ENCODE measurements at places on chromosomes 12 and 14. TPM values are rescaled to one million over a fixed set of nuclear protein-coding genes. Genes with fewer than 3 reads are reported as not detected.
A peak's percentile ranks its signal among the peaks of the same experiment; 100 is the strongest.

- no peak overlapping the region for H3K4me3 ChIP-seq
- H3K4me1 ChIP-seq: no peaks in the 10 kb centered on the region
- no peaks in the 10 kb centered on the region for H3K27me3 ChIP-seq
- peaks cover 71% of the 10 kb centered on the region for H3K36me3 ChIP-seq
- no peak for DNase-seq
Observed at GRCh38 chr14:88604212-88604611, 41.4 kb downstream of the ZC3H14 start.

DNA sequence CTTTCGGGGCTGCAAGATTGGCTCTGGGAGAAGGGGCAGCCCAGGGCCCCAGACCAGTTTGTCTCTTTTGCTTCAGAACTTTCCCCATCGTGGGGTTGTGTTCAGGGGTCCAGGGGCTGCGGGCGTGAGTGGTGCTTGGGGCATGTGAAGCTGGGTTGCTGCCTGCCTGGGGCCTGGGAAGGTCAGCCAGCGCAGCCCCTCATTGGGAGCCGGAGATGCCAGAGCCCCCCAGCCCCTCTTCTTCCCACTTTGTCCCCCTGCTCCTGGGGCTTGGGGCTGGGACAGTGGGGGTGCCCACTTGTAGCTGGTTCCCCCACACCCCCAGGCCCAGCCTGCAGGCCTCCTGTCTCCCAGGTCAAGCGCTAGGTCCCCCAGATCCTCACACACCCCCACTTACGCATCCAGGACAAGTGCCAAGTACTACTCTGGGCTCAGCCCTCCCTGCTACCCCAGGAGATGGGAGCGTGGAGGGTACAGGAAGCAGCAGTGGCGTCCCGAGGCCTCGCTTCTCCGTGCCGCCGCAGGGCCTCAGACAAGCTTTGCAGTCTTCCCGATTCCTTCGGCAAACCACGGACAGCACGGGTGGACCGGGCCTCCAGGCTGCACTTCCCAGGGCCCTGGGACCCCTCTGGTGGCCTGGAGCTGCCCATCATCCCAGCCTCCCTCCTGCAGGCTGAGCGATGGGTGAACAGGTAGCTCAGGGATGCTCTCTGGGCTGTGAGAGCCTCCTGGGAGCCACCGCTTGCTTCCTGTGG lies 41.5 kb downstream of the PACS2 start:
- no peaks in the 10 kb centered on the region for H3K4me1 ChIP-seq
- no peak for DNase-seq
- peaks cover 57% of the 10 kb centered on the region for H3K36me3 ChIP-seq
- H3K27me3 ChIP-seq: no peaks in the 10 kb centered on the region
- no peak overlapping the region for H3K27ac ChIP-seq

RNF212B gene
- not detected for total RNA-seq

DNA sequence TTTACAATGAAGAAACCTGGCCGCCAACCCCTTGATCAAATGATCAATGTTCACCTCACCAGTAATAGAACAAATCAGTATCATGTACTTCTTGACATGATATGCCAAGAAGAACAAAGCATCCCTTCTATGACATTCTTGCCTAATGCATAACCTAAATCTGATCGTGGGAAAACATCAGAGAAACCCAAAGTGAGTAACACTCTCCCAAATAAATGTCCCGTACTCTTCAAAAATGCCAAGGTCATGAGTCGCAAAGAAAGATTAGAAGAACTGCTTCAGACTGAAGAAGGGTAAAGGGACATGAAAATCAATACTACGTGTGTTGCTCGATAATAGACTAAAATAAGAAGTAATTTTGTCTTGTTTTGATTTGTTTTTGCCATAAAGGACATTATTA lies 11.4 kb upstream of the SLC25A3 start:
- H3K27ac ChIP-seq: no peak overlapping the region
- no peaks in the 10 kb centered on the region for H3K36me3 ChIP-seq
- no peak for DNase-seq
- no peaks in the 10 kb centered on the region for H3K4me1 ChIP-seq

- no peaks in the 10 kb centered on the region for H3K36me3 ChIP-seq
- H3K27me3 ChIP-seq: no peaks in the 10 kb centered on the region
- H3K27ac ChIP-seq: no peak overlapping the region
- H3K4me3 ChIP-seq: no peak overlapping the region
Observed at GRCh38 chr12:91937009-91937408, 208.6 kb downstream of the BTG1 start.

DNA sequence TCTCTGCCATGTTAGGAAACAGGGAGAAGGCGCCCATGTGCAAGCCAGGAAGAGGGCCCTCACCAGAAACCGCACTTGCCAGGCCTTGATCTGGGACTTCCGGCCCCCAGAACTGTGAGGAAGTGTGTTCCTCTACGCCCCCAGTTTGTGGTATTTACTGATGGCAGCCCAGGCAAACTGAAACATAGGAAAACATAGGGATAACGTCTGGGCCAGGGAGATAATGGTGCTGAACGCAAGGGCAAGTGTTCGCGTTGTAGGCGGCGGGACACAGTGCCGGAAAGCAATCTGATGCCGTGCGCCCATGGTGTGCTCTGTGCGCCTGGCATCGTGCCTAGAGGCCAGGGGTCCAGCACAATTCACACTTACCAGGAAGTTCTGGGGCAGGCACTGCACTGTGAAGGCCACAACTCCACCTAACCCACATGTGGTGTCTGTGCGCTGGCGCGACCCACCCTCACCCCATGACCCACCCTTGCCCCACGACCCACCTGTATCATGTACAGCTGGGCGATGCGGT lies 53.6 kb downstream of the ARL6IP4 start:
- H3K27me3 ChIP-seq: no peaks in the 10 kb centered on the region
- peaks cover 48% of the 10 kb centered on the region for H3K36me3 ChIP-seq
- H3K4me3 ChIP-seq: no peak overlapping the region
- no peaks in the 10 kb centered on the region for H3K4me1 ChIP-seq

KLRC2 gene
- total RNA-seq: not detected

DNA sequence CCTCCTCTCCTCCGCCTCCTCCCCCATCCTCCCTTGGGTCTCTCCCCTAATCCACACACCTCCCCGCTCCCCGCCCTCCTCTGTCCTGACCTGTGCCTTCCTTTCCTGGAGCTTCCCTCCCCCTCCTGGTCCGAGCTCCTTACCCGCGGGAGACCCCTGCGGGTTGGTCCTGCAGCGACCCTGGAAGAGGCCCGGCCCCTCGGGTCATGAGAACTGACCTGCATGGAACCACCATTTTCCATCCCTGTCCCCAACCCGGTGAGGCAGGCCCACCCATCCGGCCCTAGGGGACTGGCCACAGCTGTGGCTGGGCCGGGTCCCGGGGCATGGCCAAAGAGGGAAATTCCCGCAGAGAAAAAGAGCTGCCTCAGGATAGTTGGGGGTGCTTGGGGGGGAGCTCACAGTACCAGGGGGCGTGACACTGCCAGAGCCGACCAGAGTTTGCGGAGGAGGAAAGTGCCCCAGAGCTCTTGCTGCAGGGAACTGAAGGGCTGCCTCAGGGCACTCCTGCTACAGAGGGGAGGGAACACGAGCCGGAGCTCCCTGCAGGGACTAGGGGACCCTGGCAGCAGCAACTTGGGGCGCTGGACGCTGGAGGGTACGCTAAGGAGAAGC lies 613 bp downstream of the ARHGEF40 start:
- peak overlapping the region; percentile 87 for H3K27ac ChIP-seq
- peaks cover 53% of the 10 kb centered on the region for H3K4me1 ChIP-seq
- H3K4me3 ChIP-seq: peak overlapping the region; percentile 78
- peaks cover 28% of the 10 kb centered on the region for H3K36me3 ChIP-seq

GRCh38 chr12:1591034-1591433 lies 3.3 kb downstream of the FBXL14 start:
- H3K4me1 ChIP-seq: peaks cover 77% of the 10 kb centered on the region
- H3K27me3 ChIP-seq: no peaks in the 10 kb centered on the region
- peaks cover 9% of the 10 kb centered on the region for H3K36me3 ChIP-seq
- peak overlapping the region; percentile 29 for H3K4me3 ChIP-seq
- DNase-seq: peak; percentile 60
- peak overlapping the region; percentile 74 for H3K27ac ChIP-seq

VSX2 gene
- not detected for total RNA-seq

GRCh38 chr12:74776378-74776777 lies 238.7 kb downstream of the ATXN7L3B start:
- no peak overlapping the region for H3K27ac ChIP-seq
- DNase-seq: no peak
- H3K36me3 ChIP-seq: no peaks in the 10 kb centered on the region
- no peaks in the 10 kb centered on the region for H3K27me3 ChIP-seq

GRCh38 chr14:77113644-77114043 lies 15.6 kb downstream of the CIPC start:
- no peak overlapping the region for H3K27ac ChIP-seq
- peaks cover 24% of the 10 kb centered on the region for H3K36me3 ChIP-seq
- peaks cover 23% of the 10 kb centered on the region for H3K4me1 ChIP-seq
- no peak overlapping the region for H3K4me3 ChIP-seq
- no peaks in the 10 kb centered on the region for H3K27me3 ChIP-seq

DNA sequence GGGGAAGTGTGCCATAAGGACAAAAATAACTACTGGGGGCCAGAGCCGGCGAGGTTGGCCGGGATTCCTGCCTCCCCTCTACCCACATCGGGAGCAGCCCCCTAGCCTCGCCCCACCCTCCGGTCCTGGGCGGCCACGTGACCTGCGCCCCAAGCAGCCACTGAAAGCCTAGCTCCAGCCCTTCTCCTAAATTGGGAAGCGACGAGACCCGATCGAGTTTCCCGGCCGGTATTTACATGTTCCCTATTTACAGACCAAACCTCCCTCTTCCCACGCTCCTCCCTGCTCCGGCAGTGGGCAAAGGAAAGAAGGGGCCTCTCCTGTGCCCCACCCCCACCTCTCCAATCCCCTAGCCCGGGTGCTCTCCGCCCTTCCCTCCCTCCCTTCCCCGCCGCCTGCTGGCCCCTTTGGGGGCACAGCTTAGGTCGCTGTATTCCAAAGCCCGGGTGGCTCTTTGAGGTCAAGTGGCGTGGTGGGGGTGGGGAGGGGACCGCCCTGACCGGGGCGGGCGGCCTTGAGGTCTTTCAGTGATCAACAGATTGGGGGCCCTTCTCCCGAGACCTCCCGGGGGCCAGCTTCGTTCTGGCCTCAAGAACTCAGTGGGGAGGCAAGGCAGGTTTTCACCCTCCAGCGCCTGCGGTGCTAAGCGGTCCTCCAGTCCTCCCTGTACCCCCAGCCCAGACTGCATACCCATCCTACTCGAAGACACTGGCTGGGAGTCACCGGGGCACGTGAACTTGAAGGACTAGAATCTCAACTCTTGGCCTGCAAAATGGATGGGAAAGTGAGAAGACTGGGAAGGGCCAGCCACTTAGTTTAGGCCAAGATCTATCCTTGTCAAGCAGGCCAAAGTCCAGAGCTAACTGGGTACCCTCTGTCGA lies 6.3 kb upstream of the CTDSP2 start:
- H3K4me1 ChIP-seq: peaks cover 45% of the 10 kb centered on the region
- DNase-seq: peak; percentile 85
- no peaks in the 10 kb centered on the region for H3K27me3 ChIP-seq
- H3K4me3 ChIP-seq: peak overlapping the region; percentile 46

GRCh38 chr12:21599143-21599999 lies 5.3 kb downstream of the GYS2 start:
- no peak overlapping the region for H3K4me3 ChIP-seq
- H3K36me3 ChIP-seq: no peaks in the 10 kb centered on the region
- no peak overlapping the region for H3K27ac ChIP-seq
- H3K27me3 ChIP-seq: no peaks in the 10 kb centered on the region

DNA sequence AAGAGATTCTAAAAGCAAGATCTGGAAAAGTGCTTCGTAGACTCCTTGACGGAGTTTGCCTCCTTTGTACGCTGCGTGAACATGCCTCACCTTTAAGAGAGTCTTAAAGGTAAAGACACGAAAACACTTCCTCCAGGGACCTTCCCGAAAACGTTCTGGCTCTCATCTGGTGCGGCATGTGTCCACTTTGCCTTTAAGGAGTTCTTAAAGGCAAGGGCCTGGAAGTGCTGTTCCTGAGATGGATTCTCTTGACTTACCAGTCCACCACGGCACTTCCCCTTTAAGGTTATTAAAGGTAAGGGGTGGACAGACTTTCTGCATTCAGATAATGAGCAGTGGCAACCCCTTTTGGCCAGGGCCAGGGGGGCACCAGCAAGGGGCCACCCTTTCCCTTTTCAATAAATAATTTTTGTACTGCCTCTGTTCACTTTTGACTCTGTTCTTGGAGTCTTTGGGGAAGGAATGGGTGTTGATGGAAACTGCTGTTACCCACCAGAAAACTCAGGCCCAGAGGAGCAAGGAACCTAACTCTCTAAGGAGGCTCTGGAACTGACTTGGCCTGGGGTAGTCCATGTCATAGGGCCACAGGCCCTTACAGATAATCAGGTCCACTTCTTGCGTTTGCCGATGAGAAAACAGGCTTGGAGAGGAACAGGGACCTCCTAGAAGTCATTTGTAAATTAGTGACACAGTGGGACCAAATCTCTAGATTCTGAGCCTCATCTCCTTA lies 4.4 kb downstream of the REM2 start:
- DNase-seq: peak; percentile 78
- H3K36me3 ChIP-seq: no peaks in the 10 kb centered on the region
- H3K27me3 ChIP-seq: no peaks in the 10 kb centered on the region
- H3K4me3 ChIP-seq: peak overlapping the region; percentile 48
- peaks cover 45% of the 10 kb centered on the region for H3K4me1 ChIP-seq

SCNN1A gene
- 277 TPM for total RNA-seq

ATF7IP gene
- total RNA-seq: 47.5 TPM

PRB2 gene
- total RNA-seq: not detected

DNA sequence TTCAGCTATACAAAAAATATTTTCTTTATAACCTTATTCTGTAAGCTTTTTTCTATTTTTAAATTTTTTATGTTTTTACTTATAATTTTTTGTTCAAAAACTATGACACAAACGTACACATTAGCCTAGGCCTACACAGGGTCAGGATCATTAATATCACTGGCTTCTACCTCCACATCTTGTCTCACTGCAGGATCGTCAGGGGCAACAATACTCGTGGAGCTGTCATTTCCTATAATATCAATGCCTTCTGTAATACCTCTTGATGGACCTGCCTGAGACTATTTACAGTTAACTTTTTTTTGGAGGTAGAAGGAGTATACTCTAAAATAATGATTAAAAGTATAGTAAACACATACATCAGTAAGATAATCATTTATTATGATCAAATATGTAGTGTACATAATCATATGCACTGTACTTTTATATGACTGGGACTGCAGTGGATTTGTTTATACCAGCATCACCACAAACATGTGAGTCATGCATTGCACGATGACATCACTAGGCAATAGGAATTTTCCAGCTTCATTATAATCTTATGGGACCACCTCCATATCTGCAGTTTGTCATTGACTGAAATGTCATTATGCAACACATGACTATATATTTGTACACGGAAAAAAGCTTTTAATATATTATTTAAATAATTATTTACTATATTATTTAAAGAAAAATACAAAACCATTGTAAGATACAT lies 18.5 kb upstream of the PMCH start:
- H3K36me3 ChIP-seq: no peaks in the 10 kb centered on the region
- H3K27ac ChIP-seq: no peak overlapping the region
- no peak overlapping the region for H3K4me3 ChIP-seq
- no peak for DNase-seq
- H3K4me1 ChIP-seq: no peaks in the 10 kb centered on the region
- H3K27me3 ChIP-seq: no peaks in the 10 kb centered on the region

GRCh38 chr14:31261859-31262731 lies 54.5 kb upstream of the HECTD1 start:
- H3K4me1 ChIP-seq: peaks cover 23% of the 10 kb centered on the region
- H3K27ac ChIP-seq: peak overlapping the region; percentile 75
- H3K27me3 ChIP-seq: no peaks in the 10 kb centered on the region
- no peak overlapping the region for H3K4me3 ChIP-seq
- DNase-seq: peak; percentile 75

GRCh38 chr14:39212034-39212433 lies 21.7 kb upstream of the MIA2 start:
- H3K27me3 ChIP-seq: no peaks in the 10 kb centered on the region
- H3K36me3 ChIP-seq: no peaks in the 10 kb centered on the region
- no peak for DNase-seq
- no peaks in the 10 kb centered on the region for H3K4me1 ChIP-seq

VDR gene
- total RNA-seq: 2.8 TPM

SLC5A8 gene
- total RNA-seq: not detected
